ENCODE measurements at places on chromosomes 3 and 15.

DNA sequence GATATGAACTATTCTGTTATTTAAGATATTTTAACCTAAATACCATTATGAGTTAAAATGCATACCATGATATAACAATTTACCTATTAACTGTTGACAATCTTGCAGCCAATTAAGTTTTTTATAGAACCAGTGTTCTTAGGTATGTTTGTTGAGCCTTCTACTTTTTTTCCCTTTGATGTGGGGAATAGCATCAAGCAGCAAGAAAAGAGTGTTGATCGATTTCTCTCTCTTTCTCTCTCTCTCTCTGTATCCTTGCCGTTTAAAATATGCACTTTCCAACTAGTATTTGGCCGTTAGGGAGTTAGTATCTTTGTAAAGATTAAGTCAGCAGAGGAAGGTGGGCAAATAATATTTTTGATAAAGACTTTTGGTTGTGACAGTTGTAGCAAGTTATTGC is 5.9 kb downstream of the CHD2 start:
- no peak for DNase-seq

GRCh38 chr3:98259-98654 is 98.3 kb upstream of the CHL1 start:
- no peak for DNase-seq

GRCh38 chr3:78003090-78003489 is 963.2 kb downstream of the ROBO2 start:
- DNase-seq: no peak

GRCh38 chr3:72995337-72995736 is 1.3 kb upstream of the PPP4R2 start:
- DNase-seq: no peak

DNA sequence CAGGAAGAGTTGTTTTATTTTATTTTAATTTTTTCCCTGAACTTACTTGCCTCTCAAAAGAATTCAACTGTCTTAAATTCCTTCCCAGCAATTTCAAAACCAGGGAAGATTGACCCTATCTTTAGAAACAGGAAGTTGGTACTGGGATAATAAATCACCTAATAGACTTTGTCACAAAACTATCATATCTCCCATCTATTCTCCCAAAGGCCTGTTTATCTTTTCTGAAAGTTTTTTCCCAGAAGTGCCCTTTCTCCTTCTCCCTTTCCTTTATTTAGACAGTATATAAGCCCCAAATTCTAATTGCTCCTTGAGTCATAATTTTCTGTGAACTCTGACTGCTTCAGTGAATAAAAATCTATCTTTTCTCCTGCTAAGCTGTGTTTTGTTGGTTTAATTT is 2.9 kb upstream of the RNF7 start:
- DNase-seq: no peak

DNA sequence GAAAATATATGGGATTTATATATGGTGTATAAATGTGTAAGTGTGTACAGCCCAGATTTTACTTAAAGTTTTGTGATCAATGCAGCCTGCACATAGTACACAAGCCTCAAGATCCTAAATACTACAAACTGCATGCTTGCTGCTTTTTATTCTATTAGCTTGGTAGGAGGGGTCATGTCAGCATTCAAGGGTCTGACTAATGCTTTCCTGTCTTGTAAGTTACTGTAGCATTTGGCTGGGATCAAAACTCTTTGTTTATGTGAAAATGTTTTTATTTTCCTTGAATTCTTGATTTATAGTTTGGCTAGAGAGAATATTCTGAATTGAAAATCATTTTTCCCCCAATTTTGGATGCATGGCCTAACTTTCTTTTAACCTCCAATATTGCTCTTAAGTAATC is 370.9 kb downstream of the NSUN3 start:
- no peak for DNase-seq

DNA sequence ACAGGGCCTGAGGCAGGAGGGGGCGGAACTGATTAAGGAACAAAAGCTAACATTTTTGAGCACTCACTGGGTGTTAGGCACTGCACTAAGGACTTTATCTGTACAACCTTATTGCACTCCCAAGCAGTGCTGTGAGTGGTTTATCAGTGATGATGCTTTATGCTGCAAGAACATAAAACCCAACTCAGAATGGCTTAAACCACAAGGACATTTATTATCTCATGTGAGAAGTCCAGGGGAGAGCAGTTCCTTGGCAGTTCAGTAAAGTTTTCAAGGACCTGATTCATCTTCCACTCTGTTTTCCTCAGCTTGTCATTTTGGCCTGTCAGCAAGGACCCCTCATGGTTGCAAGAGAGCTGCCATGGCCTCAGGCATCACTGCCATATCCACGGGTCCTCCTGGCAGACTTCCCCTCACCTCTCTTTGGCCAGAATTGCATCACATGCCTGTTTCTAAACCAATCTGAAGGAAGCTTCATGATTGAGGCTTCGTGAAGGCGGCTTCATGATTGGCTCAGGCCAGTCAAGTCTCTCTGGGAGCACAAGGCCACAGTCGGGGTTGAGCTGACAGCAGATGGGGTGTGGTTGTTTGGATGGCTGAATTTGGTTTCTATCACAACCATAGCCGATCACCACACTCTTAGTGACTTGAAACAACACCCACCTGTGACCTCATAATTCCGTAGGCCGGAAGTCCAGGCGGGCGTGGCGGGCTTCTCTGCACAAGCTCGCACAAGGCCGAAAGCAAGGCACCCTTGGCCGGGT is 15.8 kb downstream of the EFCC1 start:
- DNase-seq: no peak

- DNase-seq: no peak
Measured at GRCh38 chr3:168591587-168591986, 495.9 kb upstream of the GOLIM4 start.

GRCh38 chr15:69978603-69979002 is 119.1 kb downstream of the TLE3 start:
- no peak for DNase-seq

DNA sequence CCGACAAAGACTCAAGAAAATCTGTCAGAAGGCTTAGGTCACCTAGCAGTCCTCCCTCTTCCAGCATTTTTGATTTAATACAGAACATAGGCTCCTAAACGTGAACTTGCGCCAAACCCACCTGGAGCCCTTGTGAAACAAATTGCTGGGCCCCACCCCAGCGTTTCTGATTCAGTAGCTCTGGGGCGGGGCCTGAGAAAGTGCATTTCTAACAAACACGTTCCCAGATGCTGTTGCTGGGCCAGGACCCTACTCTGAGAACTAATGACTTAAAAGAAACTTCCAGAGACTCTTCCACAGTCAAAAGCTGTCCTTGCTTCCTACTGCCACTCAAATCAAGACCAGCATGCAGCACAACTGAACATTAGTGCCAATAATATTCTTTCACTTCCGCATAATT is 198.1 kb downstream of the PDZRN3 start:
- DNase-seq: no peak

DNA sequence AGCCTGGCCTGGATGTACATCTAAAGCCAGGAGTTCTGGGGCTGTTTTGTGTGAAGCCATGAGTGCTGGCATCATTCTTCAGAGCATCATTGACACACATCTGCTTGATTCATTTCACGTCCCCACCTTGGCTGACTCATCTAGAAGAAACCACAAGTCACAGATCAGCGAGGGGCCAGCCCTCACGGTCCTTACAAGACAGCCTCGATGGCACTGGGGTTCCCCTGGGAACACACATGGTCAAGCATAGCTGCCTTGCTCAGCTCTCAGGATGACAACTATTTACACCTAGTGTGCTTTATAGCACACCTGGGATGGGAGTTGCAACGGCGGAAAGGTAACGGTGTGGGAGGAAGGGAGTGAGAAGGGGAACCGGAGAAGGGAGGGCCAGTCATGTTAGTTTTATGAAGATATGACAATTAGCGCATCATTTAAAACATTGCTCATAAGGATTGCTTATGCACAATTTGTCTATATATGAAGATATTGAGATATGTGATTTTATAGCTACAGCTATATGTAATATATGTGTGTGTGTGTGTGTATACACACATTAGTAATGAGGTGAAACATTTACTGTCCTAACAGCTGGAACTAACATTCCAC is 227.1 kb downstream of the RPLP1 start:
- DNase-seq: no peak

- DNase-seq: no peak
Measured at GRCh38 chr3:24963762-24964625, 464.1 kb upstream of the RARB start.

DNA sequence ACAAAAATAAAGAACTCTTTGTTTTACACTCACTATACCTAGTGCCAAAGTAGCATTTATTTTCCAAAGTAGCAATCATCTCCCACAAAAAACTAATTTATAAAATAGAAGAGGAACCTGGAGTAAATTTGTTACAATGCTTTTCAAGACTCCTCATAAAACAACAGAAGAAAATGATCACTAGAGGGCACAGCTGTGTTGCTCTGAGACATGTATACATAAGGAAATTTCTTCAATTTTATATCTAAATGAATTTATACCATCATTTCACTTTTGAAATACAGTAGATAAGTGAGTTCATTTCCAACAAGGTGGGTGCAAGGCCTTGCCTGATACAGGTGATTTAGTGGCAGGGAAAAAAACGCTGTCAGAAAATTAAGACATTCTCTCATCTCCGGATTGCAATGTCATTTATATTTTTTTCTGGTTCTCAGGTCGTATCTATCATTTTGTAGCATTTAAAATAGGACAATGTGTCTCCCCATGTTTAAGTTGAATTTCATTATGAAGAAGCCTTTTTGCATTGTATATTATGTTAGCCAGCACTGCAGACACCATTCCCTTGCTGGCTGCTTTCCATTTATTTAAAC is 25.3 kb upstream of the ARHGEF26 start:
- no peak for DNase-seq

GRCh38 chr3:53312832-53313231 is 34.5 kb downstream of the DCP1A start:
- no peak for DNase-seq

- DNase-seq: no peak
Measured at GRCh38 chr3:138445236-138445635, 10.8 kb downstream of the ESYT3 start.

DNA sequence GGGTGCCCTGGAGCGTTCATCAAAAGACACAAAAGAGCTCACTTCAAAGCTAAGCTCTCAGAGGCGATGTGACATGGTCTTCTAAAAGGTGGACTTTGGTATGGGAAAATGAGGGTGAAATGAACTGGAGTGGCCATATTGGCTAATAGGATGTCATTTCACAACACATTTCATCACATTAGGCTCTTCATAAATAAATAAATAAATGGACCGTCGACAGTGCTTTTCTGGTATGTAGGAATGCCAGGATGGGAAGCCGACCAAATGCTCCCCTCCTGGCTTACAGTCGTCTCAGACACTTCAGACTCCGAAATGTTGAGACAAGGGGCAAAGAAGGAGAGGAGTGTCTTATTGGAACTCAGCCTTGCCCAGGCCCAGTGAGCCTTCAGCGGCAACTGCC is 383.0 kb downstream of the NTRK3 start:
- no peak for DNase-seq

- DNase-seq: no peak
Measured at GRCh38 chr3:136547293-136547692, 204.9 kb downstream of the STAG1 start.

DNA sequence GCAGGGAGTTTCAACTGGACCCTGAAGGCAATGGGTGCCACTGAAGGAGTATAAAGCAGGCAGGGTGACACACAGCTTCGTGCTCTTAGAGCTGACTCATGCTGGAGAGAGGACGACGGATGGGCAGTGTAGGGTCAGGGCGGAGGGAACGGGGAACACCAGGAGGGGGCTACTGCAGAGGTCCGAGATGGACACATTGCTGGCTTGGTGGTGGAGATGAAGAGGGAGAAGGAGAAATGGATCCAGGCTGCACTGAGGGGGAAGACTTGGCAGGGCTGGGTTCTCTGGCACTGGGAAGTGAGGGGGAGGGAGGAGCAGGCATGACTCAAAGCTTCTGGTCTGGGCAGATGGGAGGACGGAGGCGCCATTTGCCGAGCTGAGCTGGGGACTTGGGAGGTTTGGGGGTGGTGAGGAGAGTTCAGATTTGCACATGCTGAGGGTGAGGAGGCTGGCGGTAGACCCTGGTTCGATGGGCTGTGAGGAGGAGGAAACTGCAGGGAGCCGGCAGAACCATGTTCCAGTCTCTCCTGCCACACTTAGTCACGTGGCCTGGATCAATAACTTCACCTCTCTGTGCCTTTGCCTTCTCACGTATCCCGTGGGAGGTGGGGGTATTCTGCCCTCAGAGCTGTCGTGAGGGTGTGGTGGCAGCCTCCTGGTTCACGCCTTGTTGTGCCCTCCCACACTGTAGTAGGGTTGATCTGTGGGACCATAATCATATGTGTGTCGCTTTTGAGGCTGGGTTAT is 4.6 kb upstream of the KCTD6 start:
- no peak for DNase-seq

DNA sequence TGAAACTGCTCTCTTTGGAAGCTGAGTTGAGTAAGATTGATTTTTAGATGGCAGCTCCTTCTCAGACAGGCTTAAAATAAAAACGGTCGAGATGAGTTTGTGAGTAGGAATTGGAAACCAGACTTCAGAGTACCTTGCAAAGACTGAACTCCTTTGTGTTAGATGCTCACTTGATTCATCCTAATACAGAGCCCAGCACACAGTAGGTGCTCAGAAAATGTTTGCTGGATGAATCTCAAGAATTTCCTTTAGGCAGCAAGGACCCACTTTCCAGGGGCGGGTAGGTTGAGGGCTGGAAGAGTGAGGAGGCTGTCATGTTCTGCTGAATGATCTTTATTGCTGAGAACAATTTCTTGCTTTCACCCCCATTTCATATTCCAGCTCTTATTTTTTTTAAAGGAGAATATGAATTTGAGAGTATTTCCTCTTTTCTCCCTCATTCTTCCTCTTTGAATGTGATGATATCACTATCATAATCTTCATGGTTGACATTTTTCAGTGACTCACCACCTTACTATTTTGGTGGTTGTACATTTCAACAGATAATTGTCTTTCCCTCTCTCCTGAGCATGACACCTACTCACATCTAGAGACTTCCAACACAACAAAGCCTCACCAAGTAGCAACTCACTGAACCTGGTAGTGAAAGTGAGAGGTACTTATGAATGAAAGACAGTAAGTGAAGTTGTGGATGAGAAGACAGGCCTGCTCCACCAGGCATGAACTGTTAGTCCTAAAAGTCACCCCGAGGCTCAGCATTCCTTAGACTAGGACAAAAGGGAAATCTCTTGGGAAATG is 113.3 kb downstream of the PDCD6IP start:
- no peak for DNase-seq

DNA sequence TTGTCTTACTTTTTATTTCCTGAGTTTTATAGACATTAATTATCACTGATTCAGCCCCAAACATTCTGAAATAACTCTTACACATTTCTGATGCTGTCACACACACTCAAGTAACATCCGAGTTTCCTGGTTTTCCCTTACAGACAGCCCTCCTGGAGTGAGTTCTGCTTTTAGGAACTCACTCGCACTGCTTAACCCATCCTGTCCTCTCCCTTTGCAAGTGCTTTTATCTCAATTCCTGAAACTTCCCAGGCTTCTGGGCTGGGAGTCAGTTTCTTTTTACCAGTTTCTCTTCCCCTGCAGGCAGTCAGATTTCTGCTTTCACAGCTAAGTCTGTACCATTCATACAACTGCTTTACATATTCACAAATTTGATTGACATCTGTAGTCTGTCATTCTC is 15.6 kb upstream of the SH3GL3 start:
- DNase-seq: no peak

GRCh38 chr3:167653760-167654159 is at the start of gene WDR49:
Gene WDR49, minus strand, starts transcription at chr3:167653942. Its CDS starts 517 bp downstream, at chr3:167653425.
- no peak for DNase-seq
